ENCODE measurements at places on chromosomes 1 and 21.

DNA sequence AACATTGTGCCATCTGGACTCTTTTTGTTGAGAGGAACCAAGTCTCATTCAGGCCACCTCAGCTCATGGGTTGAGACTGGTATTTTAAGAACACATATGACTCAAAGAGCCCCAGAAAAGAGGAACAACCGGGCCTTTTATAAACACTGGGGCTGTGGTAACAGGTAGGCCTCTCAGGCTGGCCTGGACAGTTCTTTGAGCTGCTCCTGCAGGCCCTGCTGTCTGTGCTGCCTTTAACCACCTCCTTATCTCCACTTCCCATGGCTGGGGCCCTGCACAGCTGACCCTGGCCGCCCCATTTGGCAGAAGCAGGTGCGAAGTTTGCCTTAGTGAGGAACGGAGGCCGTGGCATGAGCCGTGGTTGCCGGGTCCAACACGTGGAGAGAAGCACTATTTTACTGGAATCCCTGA, 163.3 kb downstream of the RHOU start:
- DNase-seq, result no peak

- DNase-seq, result no peak
Observed at GRCh38 chr1:32357614-32358013, 4.7 kb downstream of the FAM229A start.

GRCh38 chr1:153561466-153561985, 4.1 kb downstream of the S100A2 start:
- no peak for DNase-seq

DNA sequence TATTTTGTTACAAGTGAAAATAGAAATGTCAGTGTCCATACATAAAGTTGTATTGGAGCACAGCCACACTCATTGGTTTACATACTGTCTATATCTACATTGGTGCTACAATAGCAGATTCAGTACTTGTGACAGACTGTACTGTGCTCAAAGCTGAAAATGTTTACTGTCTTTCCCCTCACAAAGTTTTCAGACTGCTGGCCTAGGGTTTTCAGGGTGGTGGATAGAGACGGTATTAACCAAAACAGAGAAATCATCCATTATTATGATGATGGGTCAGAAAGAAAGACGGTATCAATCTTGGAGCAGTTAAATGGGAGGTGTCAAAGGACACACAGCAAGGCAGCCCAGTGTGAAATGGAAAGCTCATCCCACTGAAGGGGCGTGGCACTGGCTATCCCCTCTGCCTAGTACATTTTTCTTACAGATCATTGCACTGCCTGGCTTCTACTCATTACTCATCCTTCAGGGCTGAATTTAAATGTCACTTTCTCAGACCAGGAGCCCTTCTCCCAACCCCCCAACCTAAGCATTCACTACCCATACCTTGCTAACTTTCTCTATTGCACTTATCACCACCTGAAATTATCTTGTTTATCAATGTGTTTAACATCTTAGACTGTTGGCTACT, 10.2 kb downstream of the JAK1 start:
- DNase-seq, result no peak

Data from stimulated activated CD4-positive, alpha-beta T cell treated with anti-CD3 and anti-CD28 coated beads, Interleukin-12 subunit alpha, Interleukin-12 subunit beta, amount 100 ng/mL, for 4 hours (primary cell).